Fibroblast of mammary gland (primary cell): ENCODE measurements at places on chromosomes 2 and 18.
A peak's percentile ranks its signal among the peaks of the same experiment; 100 is the strongest.

DNA sequence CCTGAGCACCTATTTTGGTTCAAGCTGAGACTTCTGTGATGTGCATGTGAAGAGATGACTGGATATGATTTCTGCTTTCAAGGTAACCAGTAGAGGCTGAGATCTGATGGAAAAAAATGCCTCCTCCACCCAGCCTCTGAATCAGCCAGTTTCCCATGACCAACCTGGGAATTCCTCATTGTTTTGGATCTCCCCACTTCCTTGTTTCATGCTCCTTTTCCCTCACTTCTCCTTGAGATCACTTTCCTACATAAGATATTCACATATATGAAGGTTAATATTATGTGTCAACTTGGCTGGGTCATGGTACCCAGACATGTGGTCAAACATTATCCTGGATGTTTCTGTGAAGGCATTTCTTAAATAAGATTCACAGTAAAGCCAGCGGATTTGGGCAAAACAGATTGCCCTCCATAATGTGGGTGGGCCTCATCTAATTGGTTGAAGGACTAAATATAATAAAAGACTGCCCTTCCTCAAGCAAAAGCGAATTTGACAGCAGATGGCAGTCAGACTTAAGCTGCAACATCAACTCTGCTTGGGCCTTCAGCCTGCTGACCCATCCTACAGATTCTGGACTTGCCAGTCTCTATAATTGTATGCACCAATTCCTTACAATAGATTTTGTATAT lies 379.4 kb downstream of the TNS1 start:
- DNase-seq, result no peak

GRCh38 chr2:191148791-191149190 lies 2.0 kb downstream of the STAT4 start:
- DNase-seq, result no peak

DNA sequence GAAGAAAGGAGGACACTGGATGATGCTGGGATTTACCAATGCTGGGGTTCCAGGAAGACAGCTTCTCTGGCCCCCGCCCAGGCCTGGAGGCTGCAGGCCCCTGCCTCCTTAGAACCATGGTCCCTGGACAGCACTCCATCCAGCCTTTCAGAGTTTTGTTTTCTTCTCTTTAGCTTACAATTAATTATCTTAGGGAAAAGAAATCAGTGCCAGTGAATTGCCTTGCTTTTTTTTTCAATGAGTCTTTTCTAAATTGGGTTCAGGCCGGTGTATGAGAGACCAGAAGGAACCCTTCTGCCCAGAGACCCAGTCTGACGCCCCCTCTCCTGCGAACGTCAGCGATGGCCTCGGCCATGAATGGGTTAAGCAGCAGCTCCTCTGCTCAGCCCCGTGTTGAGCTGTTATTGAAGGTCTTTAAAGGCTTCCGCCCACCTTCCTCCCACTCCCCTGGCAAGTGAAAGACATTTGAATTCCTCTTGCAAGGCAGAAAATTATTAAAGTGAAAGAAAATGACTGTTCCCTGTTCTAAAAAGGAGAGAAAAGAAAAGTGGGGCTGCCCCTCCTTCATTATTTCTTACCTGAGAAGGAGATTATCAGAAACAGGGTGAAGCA lies 65.7 kb upstream of the CHMP1B start:
- DNase-seq, result no peak

- no peak for DNase-seq
Observed at GRCh38 chr18:70827632-70828031, 538.8 kb downstream of the SOCS6 start.

- DNase-seq, result no peak
Observed at GRCh38 chr2:67633212-67633856, 236.2 kb downstream of the ETAA1 start.

- peak; percentile 14 for DNase-seq
Observed at GRCh38 chr18:12470382-12471075, 62.8 kb downstream of the PRELID3A start.

GRCh38 chr2:184006998-184007397 lies 591.3 kb upstream of the ZNF804A start:
- no peak for DNase-seq

DNA sequence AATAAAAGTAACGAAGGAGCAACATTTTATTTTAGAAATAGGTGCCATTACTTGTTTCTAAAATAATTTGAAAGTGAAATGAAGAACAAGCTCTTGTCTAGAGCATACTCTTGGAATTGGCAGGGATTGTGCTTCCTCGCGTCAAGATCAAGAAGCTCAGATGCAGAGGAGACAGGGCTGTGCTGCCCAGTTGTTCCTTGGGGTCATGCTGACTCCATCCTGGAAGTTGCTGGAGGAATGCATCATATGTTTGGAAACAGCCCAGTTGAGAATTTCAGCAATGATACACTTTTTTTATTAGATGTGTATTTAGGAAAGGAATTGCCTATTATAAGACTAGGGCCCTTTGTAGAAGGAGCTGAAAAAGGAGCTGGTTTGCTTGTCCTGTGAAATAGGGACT lies 17.2 kb downstream of the LTBP1 start:
- DNase-seq, result peak; percentile 66

DNA sequence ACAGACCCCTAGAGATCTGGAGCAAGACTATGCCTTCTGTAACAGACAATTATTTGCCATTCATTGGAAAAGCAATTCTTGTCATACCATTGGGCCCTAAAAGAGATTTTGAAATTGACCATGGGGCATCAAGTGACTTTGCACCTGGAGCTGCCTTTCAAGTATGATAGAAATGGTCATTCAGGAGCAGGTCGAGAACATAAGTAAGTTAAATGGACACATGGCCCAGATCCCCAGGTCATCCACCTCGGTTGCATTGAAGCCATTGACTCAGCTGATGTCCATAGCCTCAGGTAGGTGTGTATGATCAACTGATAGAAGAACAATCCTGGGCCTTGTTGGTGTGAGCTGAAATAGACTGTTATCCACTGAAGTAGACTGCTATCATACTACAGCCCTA lies 19.3 kb downstream of the CHCHD5 start:
- no peak for DNase-seq

- no peak for DNase-seq
Observed at GRCh38 chr2:3638456-3638810, 19.6 kb upstream of the ALLC start.

DNA sequence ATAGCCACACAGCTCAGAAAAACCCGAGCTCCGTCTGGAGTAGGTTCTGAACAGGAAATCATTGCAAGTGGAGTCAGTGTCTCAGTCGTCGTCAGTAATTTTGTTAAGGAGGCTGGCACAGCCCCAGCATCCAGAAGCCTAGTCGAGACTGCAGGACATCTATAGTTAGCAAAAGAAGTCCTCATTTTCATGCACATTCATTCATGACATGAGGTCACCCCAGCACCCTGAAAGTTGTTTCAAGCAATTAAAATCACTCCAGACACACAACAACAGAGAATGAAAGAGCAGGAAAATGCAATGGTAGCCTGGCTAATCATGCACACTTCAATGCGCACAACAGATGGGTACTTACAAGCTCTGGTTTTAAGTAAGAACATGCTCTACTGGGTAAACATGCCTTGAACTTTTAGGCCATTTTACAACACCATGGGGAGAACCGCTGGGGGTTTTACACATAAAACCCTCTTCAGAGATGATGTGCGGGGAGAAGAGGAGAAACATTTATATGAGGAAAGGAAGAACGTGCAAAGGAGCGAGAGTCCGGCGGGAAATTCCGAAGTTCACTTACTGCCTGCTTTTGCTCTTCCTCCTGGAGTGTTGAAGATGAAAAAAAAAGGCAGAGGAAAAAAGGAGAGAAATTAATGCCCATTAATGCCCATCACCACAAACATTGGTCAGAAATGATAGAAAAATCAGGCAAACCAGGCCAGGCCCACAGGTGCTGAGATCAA lies 77.4 kb upstream of the DNMT3A start:
- DNase-seq, result no peak

DNA sequence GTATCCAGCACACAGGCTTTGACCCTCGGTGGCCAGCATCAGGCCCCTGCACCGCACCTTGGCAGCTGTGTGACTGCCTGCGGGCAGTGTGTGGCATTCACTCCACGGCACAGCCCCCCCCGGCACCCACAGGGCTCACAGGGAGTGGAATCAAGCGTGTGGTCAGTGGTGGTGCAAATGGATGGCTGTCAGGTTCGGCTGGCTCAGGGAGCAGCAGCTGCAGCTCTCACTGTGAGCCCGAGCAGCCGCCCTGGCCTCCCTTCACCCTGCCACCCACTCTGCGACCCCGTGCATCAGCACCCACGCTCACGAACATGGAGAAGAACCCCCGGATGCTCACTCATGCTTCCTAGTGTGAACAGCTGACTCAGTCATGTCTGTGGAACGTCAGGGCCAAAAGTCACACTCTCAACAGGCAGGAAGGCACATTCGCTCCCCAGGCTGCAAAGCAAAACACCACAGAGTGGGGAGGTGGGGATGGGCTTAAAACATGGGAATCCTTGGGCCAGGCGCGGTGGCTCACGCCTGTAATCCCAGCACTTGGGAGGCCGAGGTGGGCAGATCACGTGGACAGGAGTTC lies 41.5 kb upstream of the GPC1 start:
- peak; percentile 60 for DNase-seq

GRCh38 chr2:16513626-16514025 lies 152.0 kb downstream of the CYRIA start:
- DNase-seq, result no peak

- no peak for DNase-seq
Observed at GRCh38 chr2:20016346-20016745, 3.9 kb upstream of the MATN3 start.

DNA sequence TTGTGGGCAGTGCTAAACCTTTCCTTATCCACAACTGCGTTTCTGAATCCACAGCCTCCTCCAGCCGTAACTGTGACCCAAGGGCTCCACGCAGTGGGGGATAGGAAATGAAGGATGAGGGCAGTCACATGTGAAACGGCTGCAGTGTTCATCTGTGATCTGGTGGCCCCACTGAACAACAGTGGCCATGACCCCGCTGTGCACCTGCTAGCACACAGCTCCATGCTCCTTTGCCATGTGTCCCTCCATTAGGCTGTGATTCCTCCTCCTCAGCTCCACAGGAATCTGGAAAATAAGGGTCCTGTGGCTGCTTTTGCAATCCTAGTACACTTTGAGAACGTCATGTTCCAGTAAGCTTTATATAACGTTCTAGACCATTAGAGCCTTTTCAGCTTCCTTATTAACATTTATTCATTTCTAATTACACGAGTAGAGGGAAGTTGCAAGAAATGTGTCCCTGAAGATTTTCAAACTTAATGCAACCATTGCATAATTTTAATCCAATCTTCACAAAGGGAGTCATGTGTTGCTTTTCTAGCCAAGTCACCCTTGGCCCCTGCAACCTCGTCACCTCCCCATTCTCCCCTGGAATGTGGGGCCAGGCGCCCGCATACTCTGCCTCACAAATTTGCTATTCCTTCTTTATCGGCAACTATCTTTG lies 7.1 kb upstream of the NAPG start:
- peak; percentile 41 for DNase-seq

DNA sequence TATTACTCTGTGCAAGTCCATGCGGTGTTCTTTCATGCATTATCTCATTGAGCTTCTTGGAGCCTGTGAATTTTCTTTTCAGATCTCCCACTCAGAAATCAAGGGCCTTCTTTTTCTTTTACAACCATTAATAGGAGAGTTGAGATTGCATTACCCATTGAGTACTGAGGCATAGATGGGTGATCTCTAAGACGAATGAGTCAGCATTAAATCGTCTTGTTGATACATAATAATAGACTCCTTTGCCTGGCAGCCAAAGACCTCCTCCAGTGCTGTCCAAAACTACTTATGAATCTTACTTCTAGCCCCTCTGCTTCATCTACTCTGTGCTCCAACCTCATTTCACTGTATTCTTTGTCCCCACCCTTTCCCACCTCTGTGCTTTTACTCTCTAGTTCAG lies 180.5 kb downstream of the AGPS start:
- DNase-seq, result peak; percentile 56

- peak; percentile 98 for DNase-seq
Observed at GRCh38 chr18:60053747-60054304, 154.0 kb downstream of the PMAIP1 start.

DNA sequence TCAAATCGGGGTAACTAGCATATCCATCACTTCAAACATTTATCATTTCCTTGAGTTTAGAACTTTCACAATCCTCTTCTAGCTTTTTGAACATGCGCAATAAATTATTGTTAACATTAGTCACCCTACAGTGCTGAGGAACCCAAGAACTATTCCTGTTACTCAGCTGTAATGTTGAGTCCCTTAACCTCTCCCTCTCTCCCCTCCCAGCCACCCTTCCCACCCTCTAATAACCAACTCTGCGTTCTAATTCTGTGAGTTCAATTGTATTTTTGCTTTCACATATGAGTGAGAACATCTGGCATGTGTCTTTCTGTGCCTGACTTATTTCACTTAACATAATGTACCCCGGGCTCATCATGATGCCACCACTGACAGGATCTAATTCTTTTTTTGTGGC lies 78.6 kb upstream of the RANBP2 start:
- peak; percentile 97 for DNase-seq

DNA sequence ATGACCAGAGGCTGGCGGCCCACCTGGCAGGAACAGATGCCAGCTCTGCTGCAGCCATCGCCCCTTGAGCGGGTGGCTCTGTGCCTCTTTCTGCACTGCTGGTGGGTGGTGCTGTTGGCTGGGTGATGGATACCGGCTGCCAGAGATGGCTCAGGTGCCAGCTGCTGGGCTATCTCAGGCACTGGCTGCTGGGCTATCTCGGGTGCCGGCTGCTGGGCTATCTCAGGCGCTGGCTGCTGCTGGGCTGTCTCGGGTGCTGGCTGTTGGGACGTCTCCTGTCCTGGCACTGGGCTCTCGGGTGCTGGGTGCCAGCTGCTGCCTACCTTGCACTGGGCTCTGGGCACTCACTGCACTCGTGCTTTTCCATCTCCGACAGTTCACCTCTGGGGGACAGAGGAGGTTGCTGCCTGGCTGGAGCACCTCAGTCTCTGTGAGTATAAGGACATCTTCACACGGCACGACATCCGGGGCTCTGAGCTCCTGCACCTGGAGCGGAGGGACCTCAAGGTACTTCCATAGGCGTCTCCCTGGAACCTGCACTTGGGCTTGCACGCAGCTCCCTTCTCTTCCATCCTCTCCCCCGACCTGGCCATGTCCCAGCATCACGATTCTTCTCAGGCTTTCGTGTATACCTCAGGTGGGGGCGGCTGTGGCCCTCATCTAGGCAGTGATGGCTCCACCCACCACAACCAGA lies 98.4 kb downstream of the USP40 start:
- DNase-seq, result no peak

- peak; percentile 50 for DNase-seq
Observed at GRCh38 chr2:96801005-96801785, 14.9 kb upstream of the CNNM3 start.

DNA sequence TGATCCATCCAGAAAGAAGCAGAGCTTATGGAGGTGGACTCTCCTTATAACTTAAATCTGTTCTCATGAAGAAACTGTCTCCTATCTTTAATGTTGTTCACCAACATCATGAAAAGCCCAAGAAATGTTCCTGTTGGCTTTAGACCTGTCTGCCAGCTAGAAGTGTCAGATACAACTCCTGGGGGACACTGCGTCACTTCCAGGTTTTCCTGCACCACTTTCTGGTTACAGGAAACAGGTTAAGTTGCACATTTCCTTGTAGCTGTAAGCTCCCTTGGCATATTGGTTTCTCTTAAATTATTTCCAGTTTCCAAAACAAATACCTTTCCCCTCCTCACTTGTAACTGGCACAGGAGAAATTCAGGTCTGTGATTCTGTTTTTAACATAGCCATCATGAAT lies 2.9 kb downstream of the CEP68 start:
- DNase-seq, result no peak
